ENCODE measurements at places on chromosomes 4 and X.
A peak's percentile ranks its signal among the peaks of the same experiment; 100 is the strongest.

DNA sequence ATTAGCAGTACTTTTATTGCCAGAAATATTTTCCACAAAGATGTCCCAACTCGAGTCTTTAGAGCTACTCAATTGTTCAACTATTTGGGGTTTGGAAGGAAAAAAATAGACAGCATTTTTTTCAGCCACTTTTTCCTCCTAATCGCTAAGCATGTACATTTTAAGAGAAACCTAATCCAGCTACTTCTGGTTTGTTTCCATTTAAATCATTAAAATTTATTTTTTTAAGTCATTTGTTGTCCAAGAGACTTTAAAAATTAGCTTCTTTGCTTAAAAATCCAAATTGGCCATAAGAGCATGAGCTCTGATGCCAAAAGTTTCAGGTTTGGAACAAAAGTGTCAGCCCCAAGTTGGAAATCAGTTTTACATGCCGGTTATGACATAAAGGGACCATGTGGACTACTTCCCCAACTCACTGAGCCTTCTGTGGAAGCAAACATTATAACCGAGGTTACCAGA is 186.3 kb upstream of the INTU start:
- DNase-seq, result no peak

DNA sequence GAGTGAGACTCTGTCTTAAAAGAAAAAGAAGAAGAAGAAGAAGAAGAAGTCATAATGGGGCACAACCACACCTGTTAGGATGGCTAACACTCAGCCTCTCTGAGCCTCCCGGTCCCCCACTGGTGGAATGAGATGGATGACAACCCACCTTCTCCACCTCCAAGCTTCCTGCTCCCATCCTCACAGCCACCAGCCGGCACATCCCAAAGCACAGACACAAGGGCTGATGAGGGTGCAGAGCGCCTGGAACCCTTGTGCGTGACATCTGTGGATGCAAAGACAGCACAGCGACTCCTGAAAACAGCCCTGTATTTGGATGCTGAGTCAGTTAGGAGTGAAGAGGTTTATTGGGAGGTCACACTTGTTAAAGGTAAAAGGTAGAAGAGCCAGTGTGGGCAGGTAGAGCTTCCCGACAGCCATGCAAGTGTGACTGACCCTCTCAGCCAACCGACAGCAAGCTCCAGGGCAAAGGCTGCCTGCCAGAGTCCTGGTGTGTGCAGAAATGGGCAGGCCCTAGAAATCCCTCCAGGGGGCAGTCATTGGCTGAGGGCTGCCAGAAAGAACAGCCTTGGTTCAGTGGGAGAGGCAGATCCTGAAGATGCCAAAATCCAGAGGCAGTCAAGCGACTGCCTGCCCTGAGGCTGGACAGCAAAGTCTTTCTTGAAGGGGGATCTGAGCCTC is 26.6 kb upstream of the MAN2B2 start:
- no peak for DNase-seq

GRCh38 chrX:72038016-72038415 is 93.7 kb downstream of the RTL5 start:
- DNase-seq, result no peak

DNA sequence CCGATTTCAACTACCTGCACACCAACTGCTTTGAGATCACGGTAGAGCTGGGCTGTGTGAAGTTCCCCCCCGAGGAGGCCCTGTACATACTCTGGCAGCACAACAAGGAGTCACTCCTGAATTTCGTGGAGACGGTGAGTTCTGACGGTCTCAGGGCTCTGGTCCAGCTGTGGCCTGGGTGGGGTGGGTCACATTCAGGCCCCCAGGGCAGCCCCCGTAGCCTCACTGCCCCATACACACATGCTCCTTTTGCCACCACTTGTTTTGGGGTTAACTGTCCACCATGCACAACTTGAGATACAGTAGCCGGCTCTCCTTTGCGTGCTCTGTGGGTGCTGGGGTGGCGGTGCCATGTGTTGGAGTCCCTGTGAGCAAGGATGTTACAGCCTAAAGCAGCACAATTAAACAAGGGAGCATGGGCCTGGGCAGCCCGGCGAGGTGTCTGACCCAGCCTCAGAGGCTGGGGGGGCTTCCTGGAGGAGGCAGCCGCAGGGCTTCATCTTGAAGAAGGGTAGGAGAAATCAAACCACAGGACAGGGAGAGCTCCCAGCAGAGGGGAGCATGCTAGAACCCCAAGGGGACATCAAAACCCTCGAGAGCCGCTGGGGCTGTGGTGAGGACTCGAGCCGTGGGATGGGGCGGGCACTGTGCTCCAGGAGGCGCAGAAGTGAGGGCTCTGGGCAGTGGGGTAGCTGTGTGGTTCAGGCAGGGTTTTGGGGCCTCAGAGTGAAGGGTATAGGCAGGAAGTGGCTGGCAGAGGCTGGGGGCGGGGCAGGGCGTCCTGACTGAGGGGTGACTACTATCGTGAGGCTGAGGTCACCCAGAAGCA is 22.0 kb downstream of the CPZ start:
- no peak for DNase-seq

GRCh38 chr4:22363036-22363435 is 152.8 kb downstream of the ADGRA3 start:
- no peak for DNase-seq

DNA sequence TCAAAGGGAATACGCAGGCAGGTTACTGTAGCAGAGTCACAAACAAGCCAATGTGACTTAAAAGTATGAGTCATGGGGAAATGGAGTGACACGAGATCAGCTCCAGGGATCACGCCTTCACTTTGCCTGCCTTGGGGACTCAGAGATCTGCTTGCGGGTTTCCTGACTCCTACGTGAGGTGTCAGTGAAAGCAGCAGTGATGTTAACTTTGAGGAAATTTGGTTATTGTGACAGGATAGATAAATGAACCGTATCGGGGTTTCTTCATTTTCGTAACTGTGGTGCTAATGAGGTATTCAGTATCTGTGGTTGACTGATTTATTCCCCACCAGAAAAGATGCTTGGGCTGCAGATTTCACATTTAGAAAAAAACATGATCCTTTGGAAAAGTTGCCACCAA is 383.3 kb upstream of the ZFP42 start:
- no peak for DNase-seq

- no peak for DNase-seq
Measured at GRCh38 chr4:40170588-40170987, 26.2 kb upstream of the RHOH start.

GRCh38 chrX:29461039-29461438 is 754.3 kb upstream of the MAGEB2 start:
- DNase-seq, result no peak

- DNase-seq, result no peak
Measured at GRCh38 chr4:20259707-20260106, 8.0 kb downstream of the SLIT2 start.

DNA sequence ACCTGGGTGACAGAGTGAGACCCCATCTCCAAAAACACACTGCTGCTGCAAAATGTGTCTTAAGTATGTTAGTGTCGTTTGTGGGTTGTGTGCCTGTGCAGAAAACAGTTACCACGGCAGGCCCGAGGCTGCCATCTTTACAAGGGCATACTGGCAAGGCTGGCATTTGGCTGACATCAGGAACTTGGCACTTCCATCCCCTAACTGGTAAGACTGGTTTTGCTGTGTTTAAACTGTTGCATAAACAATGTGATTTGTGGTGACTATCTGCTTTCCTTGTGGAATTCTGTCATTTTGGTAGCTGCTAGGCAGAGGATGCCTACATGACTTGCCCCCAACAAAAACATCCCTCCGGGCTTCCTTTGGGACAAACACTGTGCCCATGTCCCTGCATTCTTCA is 12.3 kb downstream of the LRP2BP start:
- no peak for DNase-seq

DNA sequence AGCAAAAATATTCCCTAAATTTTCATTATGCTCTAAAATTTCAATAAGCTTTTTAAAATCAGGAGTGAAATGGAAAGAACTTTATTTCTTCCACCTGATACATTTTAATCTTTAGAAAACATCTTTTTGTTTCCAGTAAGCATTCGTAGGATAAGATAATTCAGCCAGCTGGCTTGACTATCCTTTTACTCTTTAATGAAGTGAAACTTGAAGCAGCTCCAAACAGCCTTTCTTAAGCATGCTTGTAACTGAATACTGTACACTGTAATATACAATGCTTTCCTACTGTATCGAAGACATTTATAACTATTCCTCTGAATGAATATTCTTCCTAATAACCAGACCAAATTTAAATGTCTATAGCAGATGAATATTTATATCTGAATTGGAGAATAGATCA is 98.8 kb downstream of the KLHL4 start:
- no peak for DNase-seq

GRCh38 chrX:115970718-115971117 is 199.8 kb upstream of the AGTR2 start:
- no peak for DNase-seq

GRCh38 chr4:108940149-108940548 is 177.3 kb upstream of the ETNPPL start:
- no peak for DNase-seq

DNA sequence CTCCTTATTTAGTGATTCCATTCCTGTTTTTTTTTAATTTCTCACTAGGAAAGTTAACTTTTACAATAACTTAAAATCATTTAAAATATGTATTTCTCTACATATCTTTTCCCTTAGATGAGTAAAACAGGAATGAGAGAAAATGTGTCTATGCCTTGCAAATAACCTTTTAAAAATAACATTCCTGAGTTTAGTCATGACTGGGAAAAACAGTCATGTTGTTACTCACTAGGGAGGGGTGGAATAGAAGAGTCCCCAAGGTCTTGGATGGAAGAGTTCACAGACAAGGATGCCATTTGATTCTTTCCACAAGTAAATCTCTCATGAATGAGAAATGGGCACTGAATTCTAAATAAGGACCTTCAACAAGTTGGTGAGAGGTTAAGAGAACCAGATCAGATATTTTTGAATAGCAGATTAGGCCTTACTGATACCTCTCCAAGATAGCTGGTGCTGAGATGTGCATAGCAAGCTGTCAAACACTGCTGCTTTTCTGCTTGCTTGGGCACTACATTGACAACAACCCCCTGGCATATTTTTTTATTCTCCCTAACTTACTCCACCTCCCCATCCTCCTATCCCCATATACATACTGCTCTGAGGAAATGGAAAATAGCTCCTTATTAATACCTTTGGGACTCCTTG is 25.1 kb downstream of the UGDH start:
- no peak for DNase-seq

GRCh38 chrX:29902004-29902403 is 313.4 kb upstream of the MAGEB2 start:
- no peak for DNase-seq

DNA sequence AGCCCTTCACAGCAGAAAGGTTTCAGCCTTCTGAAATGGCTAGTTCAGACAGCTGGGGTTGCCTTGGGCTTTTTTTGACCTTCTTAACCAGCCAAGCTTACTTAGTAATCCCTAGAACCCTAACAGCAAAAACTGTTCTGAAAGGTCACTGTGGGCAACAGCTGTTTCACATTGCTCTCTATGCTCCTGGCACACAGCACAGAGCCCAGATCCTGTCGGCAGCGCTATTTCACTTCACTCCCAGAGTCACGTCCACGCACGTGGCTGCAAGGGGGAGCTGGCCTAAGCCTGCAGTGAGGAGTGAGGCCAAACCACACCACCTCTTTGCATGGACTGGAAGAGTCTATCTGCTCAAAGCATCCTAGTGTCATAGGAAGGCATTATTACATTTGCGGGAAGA is 32.0 kb upstream of the STS start:
- DNase-seq, result no peak

- no peak for DNase-seq
Measured at GRCh38 chr4:65668201-65669089, 1.8 kb downstream of the EPHA5 start.

GRCh38 chr4:6221301-6221850 is 21.0 kb upstream of the JAKMIP1 start:
- no peak for DNase-seq

DNA sequence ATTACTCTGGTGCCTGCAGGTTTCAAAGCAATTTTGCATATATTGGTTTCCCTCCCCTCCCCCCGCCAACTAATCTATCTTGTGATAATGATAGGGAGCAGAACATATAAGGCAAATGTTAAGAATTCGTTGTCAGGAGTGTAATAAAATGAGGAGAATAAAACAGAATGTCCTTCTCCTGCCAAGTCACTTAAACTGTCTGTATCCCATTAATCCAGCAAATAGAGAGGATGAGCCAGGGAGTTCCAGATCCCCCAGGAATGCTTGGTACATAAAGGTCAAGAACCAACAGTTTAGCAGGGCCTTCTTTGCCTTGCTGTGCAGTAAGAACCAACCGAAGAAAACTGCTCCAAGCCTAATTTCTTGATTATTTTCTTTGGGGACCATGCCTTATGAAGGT is 141.4 kb downstream of the AMELX start:
- DNase-seq, result no peak

GRCh38 chr4:26568446-26568994 is 15.4 kb upstream of the TBC1D19 start:
- DNase-seq, result no peak

DNA sequence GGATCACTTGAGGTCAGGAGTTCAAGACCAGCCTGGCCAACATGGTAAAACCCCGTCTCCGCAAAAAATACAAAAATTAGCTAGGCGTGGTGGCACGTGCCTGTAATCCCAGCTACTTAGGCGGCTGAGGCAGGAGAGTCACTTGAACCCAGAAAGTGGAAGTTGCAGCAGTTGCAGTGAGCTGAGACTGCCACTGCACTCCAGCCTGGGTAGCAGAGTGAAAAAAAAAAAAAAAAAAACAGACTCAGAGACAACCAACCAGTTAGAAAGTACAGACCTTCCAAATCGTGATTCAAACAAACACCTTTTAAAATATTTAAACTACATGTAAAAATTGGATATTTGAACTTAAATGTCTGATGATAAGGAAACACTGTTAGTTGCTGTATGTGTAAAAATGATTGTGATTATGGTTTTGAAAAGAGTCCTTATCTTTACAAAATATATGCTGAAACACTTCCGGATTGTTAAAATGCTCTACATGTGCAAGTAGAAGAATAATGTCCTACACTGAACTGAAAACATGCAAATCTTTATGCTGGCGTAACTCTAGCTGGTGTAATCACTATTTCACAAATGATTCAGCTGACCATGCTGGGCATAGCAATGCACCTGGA is 37.8 kb downstream of the SH3KBP1 start:
- DNase-seq, result no peak

DNA sequence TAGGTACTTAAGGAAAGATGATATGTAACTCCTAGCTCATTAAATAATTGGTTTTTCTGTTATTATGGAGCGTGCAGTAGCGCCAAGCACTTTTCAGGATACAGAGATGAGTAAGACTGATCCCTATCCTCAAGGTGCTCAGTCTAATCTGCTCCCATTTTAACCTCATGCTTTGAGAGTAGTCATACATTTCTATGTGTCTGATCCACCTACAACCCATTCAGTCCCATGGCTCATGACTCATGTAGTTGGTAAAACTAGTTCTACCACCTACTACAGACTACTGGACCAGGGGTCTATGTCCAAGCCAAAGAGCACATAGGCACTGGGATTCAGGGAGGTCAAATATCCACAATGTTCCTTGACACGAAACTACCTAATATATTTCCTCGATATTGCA is 60.8 kb downstream of the TMEM154 start:
- no peak for DNase-seq

GRCh38 chr4:183158062-183158461 is 59.0 kb downstream of the WWC2 start:
- no peak for DNase-seq

GRCh38 chrX:72274526-72274925 is 2.5 kb downstream of the RPS4X start:
- DNase-seq, result no peak

GRCh38 chr4:180028682-180029081 is 2214.5 kb upstream of the TENM3 start:
- no peak for DNase-seq

- DNase-seq, result peak; percentile 27
Measured at GRCh38 chr4:7295911-7296660, 103.7 kb downstream of the SORCS2 start.
